ENCODE measurements at places on chromosomes 2 and 18.

DNA sequence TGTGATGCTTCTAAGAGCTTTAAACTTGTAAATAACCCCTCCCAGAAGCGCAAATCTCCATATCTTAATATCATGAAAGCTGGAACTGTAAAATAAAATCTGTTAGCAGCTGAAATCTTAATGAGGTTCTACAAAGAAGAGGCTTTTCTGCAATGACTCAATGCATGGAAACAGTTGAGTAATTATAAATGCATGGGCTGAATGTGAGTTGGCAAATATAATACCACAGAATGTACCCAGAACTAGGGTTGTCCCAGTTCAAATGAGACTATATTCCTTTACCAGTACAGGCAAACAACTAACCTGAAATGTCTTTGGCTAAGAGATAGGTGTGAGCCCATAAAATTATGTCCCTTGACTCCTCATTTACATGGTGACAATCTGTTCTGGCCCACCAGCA lies 52.9 kb downstream of the SATB2 start:
- no peak for DNase-seq

DNA sequence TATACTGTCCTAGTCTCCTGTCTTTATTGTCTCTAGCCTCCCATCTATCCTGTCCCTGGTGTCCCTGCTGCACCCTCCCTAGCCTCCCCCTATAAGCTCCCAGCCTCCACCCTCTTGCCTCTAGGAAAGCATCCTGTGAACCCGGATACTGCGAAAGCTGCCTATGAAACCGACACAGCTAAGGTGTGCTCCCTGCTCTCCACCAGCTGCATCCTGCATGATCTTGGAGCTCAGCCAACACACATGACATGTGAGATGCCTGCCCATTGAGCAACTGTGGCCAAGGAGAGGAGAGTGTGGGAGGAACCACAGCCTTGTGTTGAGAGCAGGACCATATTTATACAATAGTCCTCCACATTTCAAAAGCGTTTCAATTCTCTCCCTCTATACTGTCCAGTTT lies 187.1 kb downstream of the ZBTB7C start:
- no peak for DNase-seq

- DNase-seq: no peak
Observed at GRCh38 chr2:170743530-170744239, 26.5 kb upstream of the ERICH2 start.

DNA sequence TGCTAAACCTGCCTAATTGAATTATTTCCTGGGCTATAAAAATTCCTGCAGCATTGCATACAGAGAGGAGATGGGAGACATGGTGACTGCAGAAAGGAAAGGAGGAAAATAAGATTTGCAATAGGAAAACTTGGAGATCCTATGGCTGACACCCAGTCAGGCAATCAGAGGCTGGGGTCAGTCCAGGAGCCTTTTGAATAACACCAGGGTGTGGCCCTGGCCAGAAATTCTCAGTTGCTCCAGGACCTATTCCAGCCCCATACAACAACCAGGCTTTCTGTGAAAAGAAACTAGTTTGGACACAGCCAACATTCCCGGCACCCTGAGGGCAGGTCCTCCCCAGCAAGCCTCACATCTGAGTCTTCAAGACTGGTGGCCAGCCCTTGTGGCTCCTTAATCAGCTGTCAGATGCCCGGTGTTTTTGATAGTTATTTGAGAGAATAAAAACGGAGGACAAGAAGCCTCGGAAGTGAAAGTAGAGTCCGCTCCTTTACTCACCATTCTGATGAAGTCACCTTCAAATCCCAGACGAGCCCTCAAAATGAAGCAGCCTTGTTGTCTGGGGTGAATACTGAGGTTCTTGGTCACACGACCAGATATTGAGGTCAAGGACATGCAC lies 31.1 kb upstream of the GMCL1 start:
- no peak for DNase-seq

GRCh38 chr2:39608686-39609441 lies 56.9 kb upstream of the TMEM178A start:
- no peak for DNase-seq

DNA sequence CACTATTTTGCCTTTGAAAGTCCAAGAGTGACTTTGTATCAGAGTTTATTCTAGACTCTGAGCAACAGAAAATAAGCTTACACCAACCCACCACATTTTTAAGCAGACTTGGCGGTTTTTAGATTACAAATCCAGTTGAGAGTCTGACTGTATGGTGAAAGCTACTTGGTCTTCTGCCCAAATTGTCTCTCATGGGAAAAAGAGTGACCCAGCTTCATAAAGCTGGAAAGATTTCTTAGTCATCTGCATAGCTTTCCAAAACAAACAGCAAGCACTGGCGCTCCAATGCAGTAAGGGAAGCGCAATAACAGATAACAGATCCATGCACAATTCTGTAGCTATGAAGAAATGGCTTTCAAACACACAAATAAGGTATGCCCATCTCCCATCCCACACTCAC lies 7.1 kb downstream of the DSG1 start:
- no peak for DNase-seq

DNA sequence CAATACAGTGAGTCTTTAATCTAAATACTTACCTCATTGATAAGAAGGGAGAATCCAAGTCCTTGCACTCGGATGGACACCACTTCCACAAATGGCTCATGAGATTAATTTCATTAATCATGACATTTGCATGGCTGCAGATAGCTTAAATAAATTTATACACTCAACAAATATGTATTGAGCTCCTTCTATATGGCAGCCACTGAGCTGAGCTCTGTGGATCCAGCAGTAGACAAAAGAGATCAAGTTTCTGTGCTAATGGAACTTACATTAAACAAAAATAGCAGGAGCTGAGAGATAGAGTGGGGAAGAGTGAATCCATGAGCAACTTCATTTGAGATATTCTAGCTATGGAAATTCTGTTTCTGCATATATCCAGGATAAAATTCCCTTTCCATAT lies 44.4 kb downstream of the RAB27B start:
- no peak for DNase-seq

GRCh38 chr2:53527056-53527455 lies 240.5 kb upstream of the CHAC2 start:
- no peak for DNase-seq

- DNase-seq: no peak
Observed at GRCh38 chr2:219744066-219744465, 116.6 kb downstream of the SLC4A3 start.

GRCh38 chr2:218720048-218721041 lies 9.7 kb downstream of the TTLL4 start:
- no peak for DNase-seq

DNA sequence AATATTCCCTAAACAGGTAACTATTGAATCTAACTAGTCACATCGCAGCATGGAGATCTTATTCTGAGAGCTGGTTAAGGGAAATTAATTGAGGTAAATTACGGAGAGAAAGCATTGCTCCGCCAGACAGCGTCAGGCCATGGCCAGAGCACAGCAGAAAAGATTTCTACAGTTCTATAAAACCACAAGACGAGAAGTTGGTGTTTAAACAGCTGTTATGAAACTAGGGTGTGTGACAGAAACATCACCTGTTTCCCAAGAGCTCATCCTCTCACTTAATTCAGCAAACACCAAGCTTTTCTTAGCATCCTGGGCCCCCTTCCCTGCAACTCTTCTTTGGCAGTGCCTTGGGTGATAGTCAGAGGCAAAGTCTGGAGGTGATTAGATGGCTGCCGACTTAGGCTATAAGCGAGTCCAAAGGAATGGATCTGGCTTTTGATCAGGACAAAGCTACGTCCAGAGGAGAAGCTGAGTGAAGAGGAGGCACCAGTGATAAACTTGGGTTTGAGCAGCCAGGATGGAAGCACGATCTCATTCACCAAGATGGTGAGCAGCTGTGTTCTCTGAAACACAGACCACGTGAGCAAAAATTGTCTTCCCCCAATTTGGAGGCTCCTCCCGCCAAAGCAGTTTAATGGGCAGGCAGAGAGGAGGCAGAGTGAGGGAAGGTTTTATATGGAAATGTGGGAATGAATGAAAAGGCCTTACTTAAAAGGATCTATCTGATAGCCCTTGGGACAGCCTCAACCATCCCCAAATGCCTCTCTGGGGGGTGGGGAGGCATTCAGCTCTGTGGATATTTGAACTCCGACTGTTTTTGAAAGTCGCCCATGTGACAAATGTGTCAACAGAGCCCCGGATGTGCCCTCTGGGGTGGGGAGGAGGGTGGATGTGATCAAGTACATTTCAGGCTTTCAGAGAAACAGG lies 57.8 kb downstream of the PKDCC start:
- peak; percentile 40 for DNase-seq

DNA sequence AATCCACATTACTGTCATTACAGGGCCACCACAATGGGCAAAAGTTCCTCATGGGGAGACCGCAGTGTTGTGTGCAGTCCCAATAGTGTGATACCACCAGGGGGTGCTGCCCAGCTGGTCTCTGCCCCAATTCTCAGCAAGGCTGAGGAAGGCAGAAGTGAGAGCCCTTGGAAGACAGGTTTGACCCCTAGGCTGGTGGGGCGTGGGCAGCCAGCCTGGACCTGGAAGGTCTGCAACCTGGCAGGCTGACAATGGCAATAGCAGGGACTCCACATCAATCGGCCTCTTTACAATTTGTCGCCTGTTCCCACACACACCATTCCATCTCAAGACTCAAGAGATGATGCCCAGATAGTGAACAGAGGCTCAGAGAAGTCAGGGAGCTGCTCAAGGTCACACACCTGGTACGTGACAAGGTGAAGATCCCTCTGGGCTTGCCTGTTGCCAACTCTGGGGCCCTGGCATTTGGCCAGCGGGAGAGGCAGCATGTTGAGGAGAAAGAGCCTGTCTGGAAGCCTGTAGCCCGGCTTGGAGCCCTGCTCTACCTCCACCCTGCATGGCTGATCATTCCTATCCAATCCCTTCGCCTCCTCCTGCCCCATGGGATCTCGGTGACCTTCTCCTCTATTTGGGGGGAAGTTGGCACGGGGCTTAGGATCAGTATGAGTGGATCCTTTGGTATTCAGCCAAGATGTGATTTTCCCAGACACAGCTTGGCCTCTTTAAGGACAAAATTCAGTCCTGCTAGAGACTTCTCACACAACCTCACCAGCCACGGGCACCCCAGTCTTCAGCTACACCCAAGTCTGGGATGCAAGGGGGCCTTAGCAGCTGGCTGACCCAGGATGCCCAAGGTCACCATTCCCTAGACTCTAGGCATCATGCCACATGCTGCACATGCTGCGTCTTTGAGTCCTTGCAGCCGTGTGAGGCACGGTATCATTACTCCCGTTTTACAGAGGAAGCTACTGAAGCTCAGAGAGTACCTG lies 2.9 kb upstream of the ATOH8 start:
- DNase-seq: peak; percentile 29

DNA sequence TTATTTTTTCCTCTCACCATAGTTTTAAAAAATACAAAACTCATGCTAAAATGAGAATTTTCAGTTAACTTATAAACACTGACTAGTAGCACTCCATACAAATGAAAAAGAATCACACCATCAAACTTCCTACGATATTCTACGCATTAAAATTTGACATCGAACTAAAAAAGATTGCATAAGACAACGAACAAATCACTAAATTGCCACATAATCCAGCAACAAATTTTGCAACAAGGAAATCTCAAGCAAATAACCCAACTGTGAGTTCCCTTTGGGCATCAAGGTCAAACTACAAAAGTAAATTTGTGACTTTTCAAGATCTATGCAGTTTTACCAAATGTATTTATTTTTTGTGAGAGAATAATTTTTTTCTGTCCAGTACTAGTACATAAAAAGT lies 1.5 kb downstream of the MAP3K2 start:
- no peak for DNase-seq

GRCh38 chr2:30989746-30990145 lies 148.5 kb downstream of the GALNT14 start:
- DNase-seq: no peak

DNA sequence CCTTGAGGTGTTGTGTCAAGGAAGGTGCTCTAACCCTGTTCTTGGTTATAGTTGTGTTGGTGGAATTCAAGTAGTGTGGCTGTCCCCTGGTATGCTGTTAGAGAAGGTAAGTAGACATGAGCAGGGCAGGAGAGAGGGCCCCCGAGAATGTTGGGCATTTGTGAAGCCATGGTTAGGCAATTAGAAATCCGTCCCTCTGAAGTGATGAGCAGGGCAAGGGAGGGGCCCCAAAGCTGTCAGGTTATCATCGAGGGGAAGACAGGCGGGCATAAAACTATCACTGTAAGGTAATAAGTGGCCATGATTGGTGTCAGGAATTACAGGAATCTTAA lies 5.2 kb downstream of the XRCC5 start:
- no peak for DNase-seq

- DNase-seq: no peak
Observed at GRCh38 chr18:3340015-3340681, 78.2 kb downstream of the MYL12B start.

GRCh38 chr18:7272311-7273049 lies 41.6 kb downstream of the LRRC30 start:
- DNase-seq: no peak

DNA sequence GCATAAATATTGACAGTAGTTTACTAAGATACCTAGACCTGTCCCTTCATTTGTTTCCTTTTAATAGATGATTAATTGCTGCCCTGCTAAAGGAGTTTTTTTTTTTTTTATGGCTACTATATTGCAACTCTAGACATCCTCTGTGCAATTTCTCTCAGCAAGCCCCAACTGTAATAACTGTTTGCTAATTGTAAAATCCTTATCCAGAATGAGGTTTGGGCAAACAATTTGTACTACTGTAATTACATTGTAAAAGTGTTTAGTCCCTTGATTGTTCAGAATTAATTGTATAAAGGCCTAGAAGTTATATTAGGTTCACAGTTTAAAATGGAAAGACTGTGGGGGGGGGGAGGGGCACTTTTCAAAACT lies 3.7 kb upstream of the MEIS1 start:
- DNase-seq: no peak

- no peak for DNase-seq
Observed at GRCh38 chr18:57715671-57716070, 87.4 kb downstream of the ATP8B1 start.

DNA sequence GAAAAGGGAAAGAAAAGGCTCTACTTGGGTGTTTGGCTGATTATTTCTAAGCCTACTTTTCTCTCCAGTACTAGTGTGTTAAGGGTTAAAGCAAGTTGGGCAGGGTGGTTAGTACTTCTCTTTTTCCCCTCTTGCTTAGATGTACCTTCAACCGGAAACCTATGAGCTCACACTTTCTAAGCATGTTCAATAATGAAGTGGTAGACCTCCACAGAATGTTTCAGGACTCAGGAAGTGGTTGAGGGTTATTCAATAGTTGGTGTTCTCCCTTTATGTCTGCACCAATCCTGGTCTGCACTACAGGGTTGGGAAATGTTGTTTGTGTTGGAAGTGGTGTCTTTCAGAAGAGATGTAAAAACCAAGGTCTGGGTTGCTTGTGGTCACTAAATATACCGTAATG lies 137.1 kb downstream of the ZEB2 start:
- no peak for DNase-seq

GRCh38 chr2:148643421-148643820 lies 1.1 kb upstream of the EPC2 start:
- no peak for DNase-seq

GRCh38 chr2:71156573-71156972 lies 26.1 kb downstream of the MPHOSPH10 start:
- no peak for DNase-seq

DNA sequence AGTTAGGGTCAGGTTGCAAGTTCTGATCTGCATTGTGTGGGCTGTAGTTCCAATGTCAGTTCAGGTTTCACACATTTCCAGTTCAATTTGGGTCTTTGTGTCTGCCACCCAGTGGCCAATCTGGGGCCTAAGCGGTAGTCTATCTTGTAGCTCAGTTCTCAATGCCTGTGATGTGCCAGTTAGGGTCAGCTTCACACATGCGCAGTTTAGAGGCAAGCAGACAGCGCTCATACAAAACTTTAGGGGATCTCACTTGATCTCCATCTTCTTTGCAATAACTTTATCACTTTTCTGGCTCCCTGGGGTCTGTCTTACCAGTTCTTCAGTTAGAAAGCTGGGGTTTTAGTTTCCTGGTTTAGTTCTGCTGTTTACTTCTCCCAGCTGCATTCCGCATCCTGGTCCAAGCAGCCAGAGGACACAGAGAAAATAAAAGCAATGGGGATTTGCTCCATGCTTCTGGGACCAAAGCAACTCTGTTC lies 11.0 kb upstream of the ZNF24 start:
- peak; percentile 60 for DNase-seq
